ENCODE measurements at places on chromosomes 1 and 21.
A peak's percentile ranks its signal among the peaks of the same experiment; 100 is the strongest.

DNA sequence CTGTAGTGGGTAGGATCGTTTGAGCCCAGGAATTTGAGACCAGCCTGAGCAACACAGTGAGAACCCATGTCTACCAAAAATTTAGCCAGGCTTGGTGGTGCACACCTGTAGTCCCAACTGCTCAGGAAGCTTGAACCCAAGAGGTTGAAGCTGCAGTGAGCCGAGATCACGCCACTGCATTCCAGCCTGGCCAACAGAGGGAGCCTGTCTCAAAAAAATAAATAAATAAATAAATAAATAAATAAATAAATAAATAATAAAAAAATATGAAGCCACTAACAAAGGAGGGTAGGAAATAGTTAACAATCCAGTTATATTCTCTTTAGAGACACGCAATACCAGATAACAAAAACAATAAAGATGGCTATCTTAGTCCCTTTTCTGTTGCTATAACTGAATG, 11.9 kb upstream of the CBR3 start:
- H3K4me1 ChIP-seq, result no peaks in the 10 kb centered on the region
- no peaks in the 10 kb centered on the region for H3K27me3 ChIP-seq
- DNase-seq, result no peak
- H3K27ac ChIP-seq, result no peak overlapping the region
- no peaks in the 10 kb centered on the region for H3K36me3 ChIP-seq

- no peak overlapping the region for H3K4me3 ChIP-seq
- H3K27ac ChIP-seq, result no peak overlapping the region
- H3K36me3 ChIP-seq, result peaks cover 27% of the 10 kb centered on the region
- peaks cover 7% of the 10 kb centered on the region for H3K4me1 ChIP-seq
- peak; percentile 40 for DNase-seq
- H3K27me3 ChIP-seq, result no peaks in the 10 kb centered on the region
These were observed 30.0 kb downstream of the ZBTB17 start for GRCh38 chr1:15945832-15946448.

GRCh38 chr1:41812051-41812450, 106.7 kb downstream of the HIVEP3 start:
- H3K27me3 ChIP-seq, result no peaks in the 10 kb centered on the region
- no peak overlapping the region for H3K4me3 ChIP-seq
- H3K36me3 ChIP-seq, result no peaks in the 10 kb centered on the region
- no peaks in the 10 kb centered on the region for H3K4me1 ChIP-seq

- H3K4me1 ChIP-seq, result peaks cover 3% of the 10 kb centered on the region
- no peak overlapping the region for H3K4me3 ChIP-seq
- H3K27me3 ChIP-seq, result peaks cover 10% of the 10 kb centered on the region
- DNase-seq, result peak; percentile 86
These were observed 132.0 kb downstream of the FOXD2 start for GRCh38 chr1:47569681-47570470.

DNA sequence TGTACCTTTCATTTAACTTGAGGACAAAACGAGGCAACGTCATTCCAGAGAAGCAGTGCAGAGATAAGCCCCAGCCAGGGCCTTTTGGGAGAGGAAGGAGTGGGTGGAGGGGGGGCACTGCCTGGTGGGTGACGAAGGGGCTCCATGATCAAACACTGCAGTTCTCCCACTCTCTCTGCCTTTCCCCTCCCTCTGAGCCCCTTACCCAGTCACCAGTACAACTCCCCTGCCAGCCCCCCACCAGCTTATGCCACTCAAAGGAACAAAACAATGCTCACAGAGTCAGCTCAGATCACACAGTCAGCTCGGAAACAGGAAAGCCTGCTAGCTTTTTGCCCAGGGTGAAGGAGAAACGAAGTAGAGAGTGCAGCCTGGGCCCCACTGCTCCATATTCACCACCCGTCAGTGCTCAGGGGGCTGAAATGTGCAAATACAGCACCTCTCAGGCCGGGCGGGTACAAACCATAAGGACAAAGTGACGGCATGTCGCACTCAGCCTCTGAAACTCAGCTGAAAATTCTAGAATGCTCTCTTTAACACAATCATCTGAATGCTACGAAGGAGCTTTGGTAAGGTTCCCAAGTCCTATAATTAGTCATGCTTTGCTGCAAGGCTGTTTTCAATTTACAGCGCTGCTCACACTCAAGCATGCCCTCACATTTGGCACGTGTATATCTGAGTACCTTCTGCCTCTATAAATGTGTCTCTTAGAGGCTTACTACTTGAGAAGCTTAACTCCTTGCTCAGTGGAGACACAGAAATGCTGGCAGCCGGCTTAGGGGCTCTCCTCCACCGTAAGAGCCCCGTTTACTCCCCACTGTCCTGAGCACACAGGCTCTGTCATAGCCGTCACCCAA, 65.8 kb upstream of the RAB4A start:
- H3K4me1 ChIP-seq, result peaks cover 12% of the 10 kb centered on the region
- no peaks in the 10 kb centered on the region for H3K36me3 ChIP-seq
- no peak for DNase-seq

DNA sequence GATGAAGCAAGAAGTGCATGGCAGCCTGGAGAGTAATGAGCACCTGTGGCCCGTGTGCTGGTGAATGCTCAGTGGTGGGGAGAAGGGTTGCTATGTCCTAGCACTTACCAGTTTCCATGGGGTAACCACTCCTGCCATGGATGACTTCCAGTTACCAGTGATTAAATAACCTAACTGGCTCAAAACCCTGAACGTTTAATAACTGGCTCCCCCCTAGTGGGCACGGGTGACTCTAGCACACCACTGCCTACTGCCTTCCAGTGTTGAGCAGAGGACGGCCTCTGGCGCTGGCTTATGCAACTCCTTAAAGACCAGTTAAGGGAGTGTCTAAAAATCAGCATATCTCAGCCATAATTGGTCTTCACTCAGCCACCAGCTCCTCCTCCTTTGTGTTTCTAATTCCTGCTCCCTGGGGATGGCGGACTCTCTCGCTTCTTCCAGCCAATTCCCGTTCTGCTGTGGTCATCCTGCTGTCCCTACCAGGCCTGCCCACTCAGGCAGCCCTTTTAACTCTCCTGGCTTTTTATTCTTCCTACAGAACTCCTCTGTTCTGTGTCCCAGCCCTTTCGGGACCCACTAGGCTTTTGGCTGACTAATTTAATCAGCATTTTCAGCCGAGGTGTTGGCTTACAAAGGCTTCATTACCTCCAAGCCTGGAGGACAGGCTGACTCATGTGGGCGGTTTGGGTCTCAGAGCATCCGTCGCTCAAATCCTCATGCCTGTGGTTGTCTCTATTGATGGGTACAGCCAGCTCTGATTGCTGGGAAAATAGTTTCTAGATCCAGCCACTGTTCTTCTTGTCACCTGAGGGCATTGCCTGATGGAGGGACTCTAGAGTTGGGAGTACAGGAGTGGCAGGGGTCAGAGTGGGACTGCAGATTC, 332.4 kb downstream of the CAMTA1 start:
- H3K27me3 ChIP-seq, result no peaks in the 10 kb centered on the region
- no peaks in the 10 kb centered on the region for H3K36me3 ChIP-seq
- no peaks in the 10 kb centered on the region for H3K4me1 ChIP-seq
- peak overlapping the region; percentile 77 for H3K27ac ChIP-seq
- no peak overlapping the region for H3K4me3 ChIP-seq

- no peak overlapping the region for H3K27ac ChIP-seq
- H3K4me1 ChIP-seq, result no peaks in the 10 kb centered on the region
- H3K4me3 ChIP-seq, result no peak overlapping the region
These were observed 26.9 kb upstream of the NKAIN1 start for GRCh38 chr1:31266547-31266946.

- H3K4me3 ChIP-seq, result no peak overlapping the region
- no peak for DNase-seq
- no peaks in the 10 kb centered on the region for H3K36me3 ChIP-seq
- peaks cover 7% of the 10 kb centered on the region for H3K4me1 ChIP-seq
These were observed 14.6 kb upstream of the PKNOX1 start for GRCh38 chr21:42959728-42960127.

- H3K4me3 ChIP-seq, result no peak overlapping the region
- no peaks in the 10 kb centered on the region for H3K27me3 ChIP-seq
- no peak overlapping the region for H3K27ac ChIP-seq
- H3K36me3 ChIP-seq, result no peaks in the 10 kb centered on the region
- no peaks in the 10 kb centered on the region for H3K4me1 ChIP-seq
These were observed 3.4 kb downstream of the ATP1A4 start for GRCh38 chr1:160154790-160155189.

DNA sequence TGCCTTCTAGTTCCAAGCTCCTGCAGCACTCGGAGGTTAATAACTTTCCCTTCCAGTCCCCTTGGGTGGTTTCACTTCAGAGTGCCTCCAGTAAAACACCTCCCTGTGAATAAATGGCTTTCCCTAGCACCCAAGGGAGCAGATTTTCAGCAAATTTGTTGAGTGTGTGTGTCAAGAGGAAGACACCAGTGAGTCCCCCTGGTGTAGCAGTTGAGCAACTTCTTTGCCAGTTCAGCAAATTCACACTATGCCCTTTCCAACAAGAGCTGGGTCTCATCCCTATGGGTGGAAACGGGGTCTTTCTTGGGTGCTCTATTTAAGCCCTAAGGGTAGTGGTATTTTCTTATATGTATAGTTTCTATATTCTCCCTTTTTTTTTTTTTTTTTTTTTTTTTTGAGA, 806 bp upstream of the AADACL4 start:
- peaks cover 3% of the 10 kb centered on the region for H3K4me1 ChIP-seq
- no peak overlapping the region for H3K27ac ChIP-seq
- no peaks in the 10 kb centered on the region for H3K27me3 ChIP-seq

- peaks cover 17% of the 10 kb centered on the region for H3K4me1 ChIP-seq
- no peak overlapping the region for H3K4me3 ChIP-seq
- H3K27me3 ChIP-seq, result no peaks in the 10 kb centered on the region
- DNase-seq, result peak; percentile 58
These were observed 518.4 kb upstream of the CAMK1G start for GRCh38 chr1:209064850-209065706.

GRCh38 chr1:52402860-52403240, 1.4 kb downstream of the ORC1 start:
- H3K4me1 ChIP-seq, result no peaks in the 10 kb centered on the region
- peaks cover 37% of the 10 kb centered on the region for H3K36me3 ChIP-seq
- H3K4me3 ChIP-seq, result peak overlapping the region; percentile 97
- no peak for DNase-seq

GRCh38 chr21:25827513-25827912, 92.7 kb downstream of the GABPA start:
- no peak overlapping the region for H3K4me3 ChIP-seq
- H3K36me3 ChIP-seq, result no peaks in the 10 kb centered on the region
- no peak for DNase-seq
- no peak overlapping the region for H3K27ac ChIP-seq
- peaks cover 12% of the 10 kb centered on the region for H3K27me3 ChIP-seq
- no peaks in the 10 kb centered on the region for H3K4me1 ChIP-seq

GRCh38 chr1:113538225-113538624, 147.9 kb downstream of the MAGI3 start:
- no peak overlapping the region for H3K4me3 ChIP-seq
- H3K27ac ChIP-seq, result no peak overlapping the region
- H3K36me3 ChIP-seq, result no peaks in the 10 kb centered on the region
- no peaks in the 10 kb centered on the region for H3K27me3 ChIP-seq
- no peaks in the 10 kb centered on the region for H3K4me1 ChIP-seq

- H3K27me3 ChIP-seq, result no peaks in the 10 kb centered on the region
- H3K36me3 ChIP-seq, result no peaks in the 10 kb centered on the region
- DNase-seq, result no peak
- peak overlapping the region; percentile 69 for H3K27ac ChIP-seq
- H3K4me1 ChIP-seq, result peaks cover 3% of the 10 kb centered on the region
These were observed 57.0 kb upstream of the TARBP1 start for GRCh38 chr1:234535763-234536515.

DNA sequence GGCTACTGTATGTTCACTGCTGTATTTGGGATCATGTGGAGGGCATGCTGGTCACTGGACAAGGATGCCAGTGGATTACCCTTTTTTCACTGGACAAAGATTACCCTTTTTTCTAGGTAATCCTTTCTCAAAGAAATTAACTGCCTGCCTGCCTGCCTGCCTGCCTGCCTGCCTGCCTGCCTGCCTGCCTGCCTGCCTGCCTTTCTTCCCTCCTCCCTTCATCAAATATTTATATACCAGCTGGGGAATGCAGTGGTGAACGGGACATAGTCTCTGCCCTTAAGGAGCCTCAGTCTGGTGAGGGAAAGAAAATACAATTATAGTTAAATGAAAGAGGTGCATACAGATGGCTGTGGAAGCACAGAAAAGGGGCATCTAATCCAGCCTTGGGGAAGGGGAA, 85.0 kb downstream of the PGM1 start:
- H3K36me3 ChIP-seq, result no peaks in the 10 kb centered on the region
- H3K27ac ChIP-seq, result no peak overlapping the region
- H3K4me1 ChIP-seq, result peaks cover 3% of the 10 kb centered on the region
- no peaks in the 10 kb centered on the region for H3K27me3 ChIP-seq
- no peak for DNase-seq
- H3K4me3 ChIP-seq, result no peak overlapping the region

GRCh38 chr1:125066385-125066784, 3881.6 kb downstream of the SRGAP2C start:
- DNase-seq, result no peak
- no peak overlapping the region for H3K27ac ChIP-seq
- no peaks in the 10 kb centered on the region for H3K4me1 ChIP-seq
- H3K4me3 ChIP-seq, result no peak overlapping the region
- H3K36me3 ChIP-seq, result no peaks in the 10 kb centered on the region

GRCh38 chr1:12327566-12327965, 97.7 kb downstream of the VPS13D start:
- no peaks in the 10 kb centered on the region for H3K4me1 ChIP-seq
- H3K27ac ChIP-seq, result no peak overlapping the region
- H3K4me3 ChIP-seq, result no peak overlapping the region

- no peak for DNase-seq
- peaks cover 5% of the 10 kb centered on the region for H3K27me3 ChIP-seq
- no peak overlapping the region for H3K27ac ChIP-seq
- H3K4me3 ChIP-seq, result no peak overlapping the region
These were observed 102.7 kb downstream of the RUNX1 start for GRCh38 chr21:34946385-34946840.

DNA sequence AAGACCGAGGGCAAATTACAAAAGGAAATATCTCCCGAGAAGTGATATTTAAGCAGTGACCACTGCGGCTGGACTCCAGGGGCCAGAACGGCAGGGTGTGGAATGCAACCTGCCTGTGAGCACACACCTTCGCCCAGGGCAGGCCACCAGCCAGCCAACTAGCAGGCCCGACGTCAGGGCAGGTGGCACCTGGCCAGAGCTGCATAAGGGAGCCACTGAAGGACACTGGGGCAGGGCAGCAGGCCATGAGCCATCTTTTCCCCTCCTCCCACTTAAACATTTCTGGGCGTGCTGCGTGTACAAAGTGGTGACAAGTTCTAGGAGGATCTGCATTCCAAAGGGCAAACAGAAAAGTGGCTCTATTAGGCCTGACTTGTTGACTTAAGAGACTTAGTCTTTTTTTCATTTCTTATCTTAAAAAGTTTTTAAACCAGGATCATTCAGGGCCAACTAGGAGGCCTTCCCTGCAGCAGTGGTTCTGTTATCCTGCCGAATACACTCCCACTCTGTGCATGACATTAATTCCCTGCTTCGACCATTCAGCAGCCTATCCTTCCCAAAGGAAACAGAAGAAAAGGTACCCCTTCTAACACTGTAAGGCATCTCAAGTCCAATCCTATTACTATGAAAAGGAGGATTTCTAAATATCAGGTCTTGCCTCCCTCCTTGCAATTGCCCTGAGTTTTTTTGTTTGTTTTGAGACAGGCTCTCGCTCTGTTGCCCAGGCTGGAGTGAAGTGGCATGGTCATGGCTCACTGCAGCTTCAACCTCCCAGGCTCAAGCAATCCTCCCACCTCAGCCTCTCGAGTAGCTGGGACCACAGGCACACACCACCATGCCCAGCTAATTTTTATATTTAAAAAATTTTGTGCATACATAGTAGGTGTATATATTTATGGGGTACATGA, 96.3 kb downstream of the BCAR3 start:
- H3K36me3 ChIP-seq, result peaks cover 98% of the 10 kb centered on the region
- DNase-seq, result peak; percentile 32
- H3K27me3 ChIP-seq, result no peaks in the 10 kb centered on the region

GRCh38 chr21:36163750-36164741, 7.4 kb downstream of the DOP1B start:
- H3K27me3 ChIP-seq, result no peaks in the 10 kb centered on the region
- no peaks in the 10 kb centered on the region for H3K36me3 ChIP-seq
- H3K4me3 ChIP-seq, result no peak overlapping the region

Data from endodermal cell (in vitro differentiated cells).